Right lobe of liver (tissue), 6 donors: ENCODE measurements at places on chromosomes 7 and 10. TPM values are rescaled to one million over a fixed set of nuclear protein-coding genes. Genes with fewer than 3 reads are reported as not detected.
A peak's percentile ranks its signal among the peaks of the same experiment; 100 is the strongest.

DNA sequence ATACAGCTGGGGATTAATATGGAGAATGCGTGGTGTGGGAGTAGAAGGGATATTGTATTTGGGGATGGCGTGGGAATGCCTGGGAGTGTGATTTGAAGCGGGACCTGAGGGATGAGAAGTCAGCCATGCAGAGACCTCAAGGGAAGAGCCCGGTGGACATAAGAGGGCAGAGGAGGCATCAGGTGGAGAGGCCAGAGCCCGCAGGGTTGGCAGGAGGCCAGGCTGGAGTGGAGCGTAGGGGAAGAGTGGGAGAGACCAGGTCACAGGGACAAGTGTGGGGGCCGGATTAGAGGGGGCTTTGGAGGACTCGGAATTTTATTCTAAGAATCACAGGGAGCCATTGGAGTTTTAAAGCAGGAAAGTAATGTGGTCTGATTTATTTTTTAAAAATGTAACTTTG, 2.0 kb downstream of the NDUFB2 start:
- no peak for DNase-seq

The NUTM2E gene
- total RNA-seq = not detected

The NEUROD6 gene
- not detected for total RNA-seq

GRCh38 chr7:156073366-156074052, 261.2 kb upstream of the SHH start:
- peak; percentile 8 for DNase-seq

DNA sequence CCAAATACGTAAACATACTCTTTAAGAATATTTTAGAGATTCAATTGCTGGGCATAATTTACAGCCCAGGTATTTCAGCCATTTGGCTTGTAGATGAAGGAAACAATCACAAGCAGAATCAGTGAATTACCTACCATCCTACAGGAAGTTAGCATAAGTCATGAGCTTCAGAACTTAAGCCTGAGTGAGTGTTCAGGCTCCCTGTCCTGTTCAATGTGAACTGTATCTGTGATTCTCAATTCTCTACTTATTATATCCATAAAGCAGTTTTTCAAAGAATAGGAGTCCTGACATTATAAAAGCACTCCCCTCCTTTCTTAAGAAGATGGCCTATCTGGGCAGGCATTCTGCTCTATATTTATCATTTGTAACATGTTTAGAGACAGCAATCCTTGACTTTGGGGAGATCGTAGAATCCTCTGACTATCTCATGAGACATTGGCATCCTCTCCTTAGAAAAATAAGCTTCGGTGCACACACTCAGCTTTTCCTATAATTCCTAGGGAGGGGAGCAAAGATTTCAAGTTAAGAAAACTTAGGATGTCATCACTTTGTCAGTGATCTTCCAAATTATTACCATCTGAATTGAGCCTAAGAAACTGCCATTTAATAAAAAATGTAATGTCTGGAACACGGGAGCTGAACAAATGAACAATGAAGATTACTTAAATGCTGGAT, 645.2 kb upstream of the IGFBP3 start:
- no peak for DNase-seq

GRCh38 chr7:129170441-129171021, 17.9 kb upstream of the SMO start:
- no peak for DNase-seq

DNA sequence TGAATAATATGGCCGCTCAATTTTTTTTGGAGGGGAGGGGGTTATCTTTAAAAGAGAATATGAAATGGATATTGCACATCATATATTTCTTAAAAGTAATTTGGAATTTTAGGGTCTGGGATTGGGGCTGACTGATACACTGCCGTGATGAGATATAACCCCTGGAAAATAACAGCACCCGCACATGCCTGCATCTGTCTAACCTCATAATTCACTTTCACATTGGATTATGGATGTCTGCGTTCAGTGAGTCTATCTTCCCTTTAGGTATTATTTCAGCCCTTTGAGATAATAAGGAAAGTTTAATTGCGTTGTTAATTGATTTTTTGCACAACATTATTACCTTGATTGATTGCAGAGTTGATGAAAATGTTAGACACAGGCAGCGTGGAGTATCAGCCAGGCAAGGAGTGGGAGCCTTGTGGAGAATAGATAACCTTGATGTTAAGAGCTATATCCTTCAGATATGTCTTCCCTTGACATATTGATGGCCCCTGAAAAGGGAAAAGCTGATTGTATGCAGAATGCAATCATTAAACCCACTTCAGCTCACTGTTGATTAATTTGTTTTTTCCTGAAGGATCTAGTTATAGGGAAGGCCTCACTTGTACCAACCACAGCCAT, 1095.2 kb downstream of the KCNMA1 start:
- no peak for DNase-seq

The GHRHR gene
- not detected for total RNA-seq

DNA sequence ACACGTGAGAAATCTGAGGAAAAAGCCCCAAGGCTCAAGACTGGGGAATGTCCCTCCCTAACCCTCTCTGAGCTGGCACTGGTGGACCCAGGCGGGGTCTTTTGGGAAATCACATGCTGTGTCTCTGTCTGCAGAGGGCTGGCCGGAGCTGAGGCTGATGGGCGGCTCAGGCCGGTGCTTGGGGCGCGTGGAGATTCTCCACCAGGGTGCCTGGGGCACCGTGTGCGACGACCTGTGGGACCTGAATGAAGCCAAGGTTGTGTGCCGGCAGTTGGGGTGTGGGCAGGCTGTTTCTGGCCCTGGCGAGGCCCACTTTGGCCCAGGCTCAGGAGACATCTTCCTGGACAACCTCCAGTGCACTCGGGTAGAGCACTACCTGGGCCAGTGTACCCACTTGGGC, 65.7 kb downstream of the CUZD1 start:
- no peak for DNase-seq

- DNase-seq = peak; percentile 95
Measured at GRCh38 chr7:131327626-131328376, at the start of gene MKLN1. Gene MKLN1 (plus strand): TSS chr7:131327876. CDS start chr7:131327900, 24 bp downstream.

DNA sequence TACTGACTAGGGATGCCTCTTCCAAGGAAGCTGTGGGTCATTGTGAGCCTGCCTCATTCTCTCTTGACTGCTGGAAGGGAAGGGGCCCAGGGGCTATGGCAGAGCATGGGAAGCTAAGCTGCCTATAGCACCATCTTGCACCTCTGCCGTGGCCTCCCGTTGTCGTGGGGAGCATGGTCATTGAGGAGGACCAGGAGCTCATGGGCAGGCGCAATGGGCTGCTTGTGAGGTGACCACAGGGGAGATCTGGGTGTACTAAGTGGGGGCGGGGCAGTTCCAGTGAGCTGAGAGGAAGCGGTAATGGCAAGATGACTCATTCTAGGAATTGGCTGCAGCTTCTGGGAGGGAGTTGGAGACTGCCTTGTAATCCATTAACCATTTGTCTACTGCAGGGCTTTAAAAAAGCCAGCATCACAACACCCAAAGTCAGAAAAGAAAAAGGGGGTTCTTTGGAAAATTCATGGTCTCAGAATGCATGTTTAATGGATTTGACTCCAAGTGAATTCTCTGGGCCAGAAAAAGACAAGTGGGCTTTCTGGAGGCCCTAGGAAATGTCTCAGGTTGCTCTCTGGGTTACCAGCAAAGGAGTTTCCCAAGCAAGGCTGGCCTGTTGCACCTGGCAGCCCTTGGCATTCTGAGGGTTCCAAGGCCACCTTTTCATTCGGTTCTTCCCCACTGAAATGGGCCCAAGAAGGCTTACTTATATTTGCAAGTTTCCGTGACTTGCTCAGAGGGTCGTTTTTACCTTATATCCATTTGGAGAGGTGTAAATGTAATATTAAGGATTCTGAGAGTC, 3.6 kb downstream of the DUSP5 start:
- peak; percentile 76 for DNase-seq

DNA sequence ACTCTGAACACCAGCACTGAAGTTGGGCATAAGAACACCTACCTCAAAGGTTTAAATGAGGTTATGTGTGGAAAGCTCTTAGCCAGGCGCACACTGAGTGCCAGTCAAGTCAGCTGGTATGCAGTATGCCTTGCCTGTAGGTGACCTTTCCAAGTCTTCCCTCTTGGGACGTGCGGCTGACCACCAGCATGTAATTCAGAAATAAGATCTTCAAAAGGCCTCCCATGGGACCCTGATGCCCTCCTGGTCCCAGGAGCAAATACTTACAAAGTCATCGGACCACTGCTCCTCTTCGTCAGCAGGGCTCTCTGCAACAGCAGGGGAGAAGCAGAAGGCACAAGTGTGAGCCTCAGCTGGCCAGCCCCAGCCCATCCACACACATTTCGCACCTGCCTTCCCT, 40.8 kb downstream of the BLNK start:
- DNase-seq = no peak

- no peak for DNase-seq
Measured at GRCh38 chr7:22617166-22617565, 109.8 kb upstream of the IL6 start.

The DOCK4 gene
- total RNA-seq = 29.9 TPM

GRCh38 chr7:37657816-37658215, 25.8 kb upstream of the GPR141 start:
- no peak for DNase-seq

DNA sequence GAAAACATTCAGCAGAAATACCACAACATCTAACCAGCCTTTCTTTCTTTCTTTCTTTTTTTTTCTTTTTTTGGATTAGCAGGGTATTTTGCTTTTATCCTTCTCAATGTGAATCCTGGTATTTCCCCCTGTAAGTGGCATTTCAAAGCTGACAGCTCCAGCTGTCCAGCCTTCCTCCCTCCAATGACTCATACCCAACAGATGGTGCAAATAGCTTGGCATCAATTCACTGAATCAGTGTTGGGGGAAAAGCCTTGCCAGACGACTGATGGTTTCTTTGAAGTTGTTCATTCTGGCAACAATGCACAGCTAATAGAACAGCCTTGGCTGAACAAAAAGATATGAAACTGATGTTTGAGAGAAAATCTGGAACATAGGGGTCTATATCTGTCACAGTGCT, 316.8 kb upstream of the STEAP1 start:
- DNase-seq = no peak

GRCh38 chr7:5348134-5349004, 65.6 kb downstream of the SLC29A4 start:
- no peak for DNase-seq

GRCh38 chr10:22736134-22736533, 21.8 kb upstream of the PIP4K2A start:
- no peak for DNase-seq

The EEPD1 gene
- total RNA-seq = 10.4 TPM
